ENCODE measurements at places on chromosomes 3 and 15. TPM values are rescaled to one million over a fixed set of nuclear protein-coding genes. Genes with fewer than 3 reads are reported as not detected.

ITIH3 gene
- total RNA-seq = not detected

DNA sequence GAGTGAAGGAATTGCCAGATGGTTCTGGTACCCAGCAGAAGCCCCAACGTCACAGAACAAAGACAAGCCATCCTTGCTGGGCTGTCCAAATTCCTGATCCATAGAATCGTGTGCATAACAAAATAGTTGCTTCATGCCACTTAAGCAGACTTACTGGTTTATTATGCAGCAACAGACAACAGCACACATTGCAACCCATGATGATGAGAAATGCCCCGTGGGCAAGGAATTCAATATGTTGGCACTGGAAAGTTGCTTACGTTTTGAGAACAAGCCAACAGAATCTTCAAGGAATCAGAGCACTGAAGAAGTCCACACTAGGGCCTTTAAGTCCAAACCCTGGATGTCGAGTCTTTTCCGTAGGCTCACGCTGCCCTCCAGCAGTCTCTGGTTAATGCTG lies 40.3 kb downstream of the CCR4 start:
- no peak for DNase-seq

DNA sequence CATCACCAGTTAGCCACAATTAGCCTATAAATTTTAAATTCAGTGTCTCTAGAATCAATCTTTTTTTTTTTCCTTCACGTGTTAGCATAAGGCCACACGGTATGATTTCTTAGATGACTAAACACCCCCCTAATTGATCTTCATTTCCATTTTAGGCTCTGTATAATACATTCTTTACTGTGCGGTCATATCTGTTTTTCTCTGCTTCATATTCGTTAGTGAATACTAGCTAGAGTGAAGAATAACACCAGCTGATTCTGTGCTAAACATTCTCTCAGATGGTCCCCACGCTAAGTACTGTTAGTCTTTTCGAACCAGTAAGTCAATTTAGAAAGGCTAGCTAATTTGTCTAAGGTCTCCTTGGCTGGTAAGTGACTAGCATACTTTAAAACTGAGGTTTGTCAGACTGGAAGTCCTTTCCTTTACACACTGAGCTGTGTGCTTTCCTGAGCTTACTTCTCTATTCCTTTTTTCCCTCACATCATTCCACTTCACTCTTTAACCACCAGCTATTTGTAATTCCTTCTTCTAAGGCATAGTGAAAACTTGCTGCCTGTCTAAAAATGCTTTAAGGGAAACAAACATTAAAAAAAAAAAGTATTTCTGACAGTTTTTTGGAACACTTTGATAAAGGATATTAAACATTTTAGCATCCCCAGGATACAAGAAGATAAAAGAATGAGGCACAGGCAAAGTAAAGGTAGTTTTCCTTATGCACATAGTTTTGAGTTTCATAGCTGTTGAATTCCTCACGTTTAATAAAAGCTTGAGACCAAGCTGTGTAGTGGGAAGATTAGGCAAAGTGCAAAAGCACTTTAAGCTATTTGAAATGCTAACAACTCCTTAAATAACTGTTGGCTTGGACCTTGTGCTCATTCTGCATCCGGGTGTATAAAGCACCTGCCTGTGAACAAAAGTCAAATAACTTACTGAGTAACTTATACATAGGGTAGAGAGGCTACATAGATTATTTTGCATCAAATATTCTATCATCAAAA lies 17.1 kb downstream of the ZFAND6 start:
- no peak for DNase-seq

CHL1 gene
- 3.2 TPM for total RNA-seq

DNA sequence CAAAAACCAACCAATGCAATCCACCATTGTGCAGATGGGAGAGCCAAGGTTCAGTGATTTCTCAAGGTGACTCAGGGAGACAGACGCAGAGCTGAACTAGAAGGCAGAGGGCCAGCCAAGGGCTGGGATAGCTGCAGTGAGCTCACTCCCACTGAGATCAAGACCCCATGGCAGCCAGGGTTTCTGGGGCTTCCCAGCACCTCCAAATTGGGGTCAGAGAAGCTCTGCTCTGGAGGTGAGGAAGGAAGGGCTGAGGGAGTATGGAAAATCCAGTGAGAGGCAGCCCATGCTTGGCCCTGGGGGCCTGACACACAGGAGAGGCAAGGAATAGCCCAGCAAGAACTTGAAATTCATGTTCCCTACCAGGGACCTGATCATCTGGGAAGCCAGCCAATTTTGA lies 61.0 kb downstream of the ISG20 start:
- DNase-seq = no peak

- DNase-seq = peak; percentile 78
These were observed 10.7 kb upstream of the TRAK1 start for GRCh38 chr3:42080453-42080872.

DNA sequence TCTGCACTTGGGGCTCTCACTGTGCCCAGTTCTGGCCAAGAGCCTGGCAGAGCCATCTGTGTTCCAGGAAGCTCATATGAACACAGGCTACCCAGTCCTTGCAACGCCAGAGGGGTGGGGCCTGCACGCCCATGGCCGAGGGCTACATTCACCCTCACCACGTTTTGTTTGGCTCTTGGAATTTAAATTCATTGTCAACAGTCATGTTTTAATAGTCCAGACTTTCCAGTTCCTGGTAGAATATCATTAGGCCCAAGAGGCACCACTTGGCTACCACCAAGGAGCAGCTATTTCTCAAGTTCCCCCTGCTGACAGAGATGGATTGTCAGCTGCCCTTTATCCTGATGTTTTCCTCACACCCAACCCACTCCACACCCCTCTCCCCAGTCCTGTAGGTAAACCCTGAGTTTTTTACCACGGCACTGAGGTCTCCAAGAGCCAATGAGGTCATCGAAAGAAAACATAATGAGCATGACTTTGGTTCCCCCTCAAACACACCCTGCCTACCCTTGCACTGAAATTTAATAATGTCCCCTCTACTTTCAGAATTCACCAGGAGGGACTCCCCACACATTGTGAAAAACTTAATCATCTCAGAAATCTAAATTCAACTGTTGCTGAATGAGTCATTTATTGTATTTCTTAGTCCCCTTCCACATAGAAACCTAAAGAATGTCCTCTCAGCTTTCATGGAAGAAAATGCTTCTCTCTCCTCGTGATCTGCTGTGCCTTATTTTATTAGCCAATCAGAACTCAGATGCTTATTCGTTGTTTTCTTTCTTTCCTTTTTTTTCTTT lies 125.1 kb downstream of the SHQ1 start:
- DNase-seq = peak; percentile 58

GRCh38 chr3:39809181-39809994 lies at the start of gene MYRIP:
TSS of gene MYRIP (plus strand) at chr3:39809609. CDS start at chr3:39900817, 91,208 bp downstream.
- no peak for DNase-seq

ALDH1A2 gene
- not detected for total RNA-seq

MEX3B gene
- 10.8 TPM for total RNA-seq

GRCh38 chr15:50059883-50060282 lies 59.1 kb downstream of the ATP8B4 start:
- no peak for DNase-seq

DNA sequence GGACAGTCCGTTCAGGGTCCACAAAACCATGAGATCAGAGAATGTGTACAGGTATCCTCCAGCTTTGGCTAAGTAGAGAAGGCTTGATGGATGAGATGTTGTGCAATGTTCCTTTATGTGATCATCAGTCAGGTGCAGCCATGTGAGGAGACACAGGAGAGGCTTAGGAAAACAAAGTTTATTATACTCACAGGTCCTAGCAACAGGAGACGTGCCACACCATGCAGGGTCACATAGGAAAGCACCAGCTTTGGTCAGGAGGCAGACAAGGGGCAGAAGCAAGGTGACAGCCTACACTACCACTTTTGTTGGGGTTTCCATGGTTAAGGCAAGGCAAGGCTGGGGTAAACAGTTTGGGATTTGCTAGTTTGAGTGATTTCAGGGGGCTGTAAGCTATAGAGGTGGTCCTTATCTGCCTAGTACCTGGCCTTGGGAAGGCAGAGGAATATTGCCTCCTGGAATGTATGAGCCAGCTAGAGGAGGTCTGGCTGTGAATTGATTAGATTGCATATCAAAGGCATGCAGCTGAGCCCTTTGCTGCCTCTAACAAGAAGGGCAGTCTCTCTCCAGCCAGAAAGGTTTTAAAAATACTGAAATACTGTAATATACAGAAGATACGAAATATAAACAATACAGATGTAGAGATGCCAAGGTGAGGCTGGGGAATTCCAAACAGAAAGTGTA lies 248.6 kb downstream of the RYR3 start:
- no peak for DNase-seq

- no peak for DNase-seq
These were observed 95.9 kb downstream of the FEZF2 start for GRCh38 chr3:62277450-62277849.

CFAP100 gene
- not detected for total RNA-seq

GRCh38 chr3:42853056-42853455 lies 22.6 kb downstream of the CYP8B1 start:
- no peak for DNase-seq

GRCh38 chr3:151307583-151308488 lies 8.8 kb downstream of the GPR87 start:
- DNase-seq = no peak

GLDN gene
- 0.33 TPM for total RNA-seq

GRCh38 chr3:101142160-101142559 lies 148.9 kb upstream of the ABI3BP start:
- DNase-seq = no peak

- DNase-seq = peak; percentile 28
These were observed 25.2 kb downstream of the OXNAD1 start for GRCh38 chr3:16290007-16290826.

All from mammary epithelial cell (primary cell).